ENCODE measurements at places on chromosomes 5 and 9. TPM values are rescaled to one million over a fixed set of nuclear protein-coding genes. Genes with fewer than 3 reads are reported as not detected.

Gene CDC23
- 37.5 TPM for total RNA-seq

- DNase-seq: no peak
These were observed 133.7 kb upstream of the IQGAP2 start for GRCh38 chr5:76269259-76269931.

Gene LHX3
- not detected for total RNA-seq

GRCh38 chr9:95875305-95876137, at the start of gene ERCC6L2:
Gene ERCC6L2, plus strand, starts transcription at chr9:95875691. Its CDS starts 348 bp downstream, at chr9:95876039.
- peak; percentile 97 for DNase-seq

DNA sequence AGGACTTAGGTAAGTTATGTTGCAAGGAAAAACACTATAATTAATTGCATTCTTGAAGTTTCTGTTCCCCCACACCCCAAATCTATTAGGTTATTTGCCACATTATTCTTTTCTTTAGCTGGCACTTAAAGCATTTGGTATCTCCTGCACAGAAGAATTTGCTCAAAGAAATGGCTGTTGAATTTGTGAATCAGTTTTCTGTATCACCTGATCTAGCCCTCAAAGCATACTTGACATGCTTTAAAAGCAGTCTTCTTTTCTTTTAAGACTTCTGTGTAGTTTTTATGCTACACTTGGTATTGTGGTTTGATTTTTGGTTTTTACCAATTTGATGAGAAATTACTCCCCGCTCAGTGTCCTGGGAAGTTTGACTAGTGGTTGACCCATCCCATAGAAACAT, 69.1 kb downstream of the RIC1 start:
- DNase-seq: no peak

DNA sequence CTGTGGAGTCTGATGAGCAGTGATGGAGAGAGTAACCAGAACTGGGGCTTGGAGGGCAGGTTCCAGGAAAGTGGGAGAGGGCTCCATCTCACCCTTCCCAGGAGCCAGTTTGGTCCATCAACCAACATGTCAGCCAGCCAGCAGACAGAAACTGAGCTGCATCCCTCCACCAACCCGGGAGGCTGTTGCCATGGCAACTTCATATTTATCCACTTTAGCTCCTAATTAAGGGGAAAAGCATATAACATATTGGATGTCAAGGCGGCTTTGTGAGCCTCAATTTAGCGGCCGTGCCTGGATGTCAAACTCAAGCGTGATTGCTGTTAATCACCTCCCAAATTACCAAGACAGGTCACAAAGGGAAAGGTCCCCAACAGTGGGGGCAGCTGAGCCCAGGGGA, 81.5 kb upstream of the ARAP3 start:
- no peak for DNase-seq

Gene C1QTNF2
- total RNA-seq: 0.33 TPM

Gene GRXCR2
- total RNA-seq: not detected

Gene TMEM174
- total RNA-seq: not detected

- DNase-seq: no peak
These were observed 41.0 kb upstream of the EGFL7 start for GRCh38 chr9:136621734-136622093.

DNA sequence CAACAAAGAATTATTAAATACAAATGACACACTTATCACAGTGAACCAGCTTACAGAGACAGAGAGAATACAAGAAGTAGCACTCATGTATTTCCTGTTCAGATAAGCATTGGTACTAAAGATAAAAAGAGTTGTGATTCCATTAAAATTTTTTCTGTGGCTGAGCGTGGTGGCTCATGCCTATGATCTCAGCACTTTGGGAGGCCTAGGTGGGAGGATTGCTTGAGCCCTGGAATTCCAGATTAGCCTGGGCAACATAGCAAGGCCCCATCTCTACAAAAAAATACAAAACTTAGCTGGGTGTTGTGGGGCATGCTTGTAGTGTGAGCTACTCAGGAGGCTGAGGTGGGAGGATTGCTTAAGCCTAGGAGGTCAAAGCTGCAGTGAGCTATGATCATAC, 32.9 kb downstream of the FCHO2 start:
- DNase-seq: no peak

DNA sequence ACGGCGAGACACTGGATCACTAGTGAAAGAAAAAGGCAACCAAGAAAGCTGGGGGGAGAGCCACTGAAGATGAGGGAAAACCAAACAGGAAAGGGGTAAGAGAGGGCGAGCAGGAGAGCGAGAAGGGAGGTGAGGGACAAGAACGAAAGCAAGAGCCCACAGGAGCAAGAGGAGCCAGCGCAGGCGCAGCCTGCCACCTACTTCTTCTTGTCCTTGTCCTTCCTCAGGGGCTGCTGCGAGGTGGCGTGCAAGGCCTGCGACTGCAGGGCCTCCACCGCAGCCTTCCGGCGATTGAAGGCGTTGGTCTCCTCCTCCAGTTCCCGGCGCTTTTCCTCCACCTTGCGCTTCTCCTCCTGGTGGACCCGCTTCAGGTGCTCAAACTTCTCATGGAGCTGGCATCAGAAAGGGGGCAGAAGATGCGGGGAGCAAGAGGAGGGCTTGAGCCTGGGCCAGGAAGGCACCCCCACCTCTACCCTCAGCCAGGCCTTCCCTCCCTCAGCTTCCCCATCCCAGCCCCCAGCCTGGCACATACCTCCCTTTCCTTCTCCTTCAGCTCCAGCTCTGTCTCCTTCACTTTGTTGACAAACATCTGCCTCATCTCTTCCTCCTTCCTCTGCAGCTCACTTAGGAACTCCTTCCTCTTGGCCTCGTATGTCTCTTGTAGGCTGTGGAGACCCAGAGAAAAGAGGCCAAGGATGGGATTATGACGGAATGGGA, 13.5 kb downstream of the CCNI2 start:
- DNase-seq: no peak

DNA sequence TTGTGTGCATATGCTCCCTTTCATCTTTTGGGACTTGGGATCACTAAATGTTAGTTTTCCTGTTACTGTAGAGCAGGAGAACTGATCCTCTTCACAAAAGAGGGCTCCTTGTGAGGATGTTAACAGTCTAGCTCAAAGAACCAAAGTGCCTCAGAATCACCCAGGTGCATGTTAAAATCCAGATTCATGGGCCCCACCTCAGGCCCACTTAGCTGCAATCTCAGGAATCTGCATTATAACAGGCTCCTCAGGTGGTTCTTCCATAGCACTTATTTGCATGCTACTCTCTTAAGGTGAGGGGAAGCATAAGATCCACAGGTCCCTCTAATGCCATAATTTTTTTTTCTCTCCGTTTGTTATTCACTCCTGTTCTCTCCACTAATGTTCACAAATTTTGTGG, 14.8 kb upstream of the MEF2C start:
- no peak for DNase-seq

DNA sequence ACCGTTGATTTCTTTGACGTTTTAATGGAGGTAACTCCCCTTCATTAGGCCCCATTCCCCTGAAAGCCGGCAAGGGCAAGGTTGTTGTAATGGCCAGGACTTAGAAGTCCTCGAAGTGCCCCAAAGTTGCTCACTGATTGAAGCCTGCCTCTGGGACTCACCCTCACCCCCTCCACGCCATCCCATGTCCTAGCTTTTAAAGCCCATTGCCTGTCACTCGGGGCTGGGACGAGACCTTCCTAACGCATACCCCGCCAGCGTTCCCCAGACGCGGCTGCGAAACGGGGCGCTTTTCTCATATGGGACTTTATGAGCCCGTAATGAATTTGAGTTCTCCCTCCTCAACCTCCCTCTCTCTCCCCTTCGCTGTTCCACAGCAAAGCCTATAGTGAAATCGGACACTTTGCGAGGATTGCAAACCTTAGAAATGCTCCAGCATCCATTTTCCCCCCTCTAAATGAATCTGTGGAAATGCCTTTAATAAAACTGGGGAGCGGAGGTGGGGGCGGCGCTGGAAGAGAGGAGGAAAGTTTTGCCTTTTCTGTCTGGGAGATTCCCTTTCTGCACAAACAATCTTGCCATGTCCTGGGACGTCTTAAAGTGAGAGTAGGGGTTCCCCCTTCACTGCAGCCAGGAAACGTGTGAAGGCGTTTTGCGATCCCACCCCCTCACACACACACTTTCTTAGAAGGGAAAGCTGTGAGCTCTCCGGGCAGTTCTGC, 1.5 kb downstream of the PAPPA start:
- DNase-seq: no peak
